ENCODE measurements at places on chromosomes 7 and 10.

- no peak for DNase-seq
Measured at GRCh38 chr10:88081457-88082054, 218.1 kb downstream of the PTEN start.

DNA sequence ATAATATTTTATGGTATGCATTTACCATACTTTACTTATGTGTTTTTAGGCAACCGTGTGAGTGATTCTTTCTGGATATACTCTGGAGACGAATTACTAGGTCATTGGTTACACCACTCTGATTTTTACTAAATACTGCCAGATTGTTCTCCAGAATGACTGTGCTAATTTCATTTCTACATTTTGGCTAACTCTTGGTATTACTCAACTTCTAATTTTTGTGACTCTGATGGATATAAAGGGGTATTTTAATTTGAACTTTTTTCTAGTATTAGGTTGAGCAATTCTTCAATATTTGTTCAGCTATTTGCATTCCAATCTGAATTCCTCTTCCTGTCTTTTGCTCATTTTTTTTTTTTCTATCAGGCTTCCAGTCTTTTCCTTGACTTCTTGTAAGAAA lies 223.6 kb downstream of the MDFIC start:
- DNase-seq, result no peak

GRCh38 chr10:1278306-1278705 lies 222.1 kb downstream of the WDR37 start:
- no peak for DNase-seq

DNA sequence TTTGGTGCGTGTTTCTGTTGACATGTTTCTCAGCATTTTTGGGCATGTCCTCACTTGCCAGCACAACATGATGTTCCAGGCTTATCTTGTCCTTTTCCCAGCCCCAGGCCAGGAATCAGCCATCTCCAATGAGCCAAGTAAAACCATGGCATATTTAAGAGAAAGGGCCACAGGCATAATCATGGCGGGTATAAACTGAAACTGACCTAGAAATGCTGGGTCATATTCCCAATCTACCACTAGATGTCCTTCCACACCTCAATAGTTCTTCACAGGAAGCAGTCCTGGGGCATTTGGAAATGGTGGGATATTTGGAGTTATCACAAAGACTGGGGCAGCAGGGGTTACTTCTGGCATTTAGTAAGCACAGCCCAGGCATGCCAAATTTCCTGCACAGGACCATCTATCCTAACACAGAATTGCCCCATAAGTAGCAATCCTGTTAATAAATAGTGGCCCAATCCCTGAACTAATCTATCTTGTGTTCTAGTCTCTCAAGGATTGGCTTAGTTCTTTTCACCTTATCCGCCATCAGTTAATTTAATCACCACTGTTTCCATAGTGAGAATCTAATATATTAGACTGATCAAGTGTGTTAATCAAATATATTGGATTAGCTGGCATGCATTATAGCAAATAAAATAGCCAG lies 101.6 kb downstream of the NPSR1 start:
- DNase-seq, result no peak

DNA sequence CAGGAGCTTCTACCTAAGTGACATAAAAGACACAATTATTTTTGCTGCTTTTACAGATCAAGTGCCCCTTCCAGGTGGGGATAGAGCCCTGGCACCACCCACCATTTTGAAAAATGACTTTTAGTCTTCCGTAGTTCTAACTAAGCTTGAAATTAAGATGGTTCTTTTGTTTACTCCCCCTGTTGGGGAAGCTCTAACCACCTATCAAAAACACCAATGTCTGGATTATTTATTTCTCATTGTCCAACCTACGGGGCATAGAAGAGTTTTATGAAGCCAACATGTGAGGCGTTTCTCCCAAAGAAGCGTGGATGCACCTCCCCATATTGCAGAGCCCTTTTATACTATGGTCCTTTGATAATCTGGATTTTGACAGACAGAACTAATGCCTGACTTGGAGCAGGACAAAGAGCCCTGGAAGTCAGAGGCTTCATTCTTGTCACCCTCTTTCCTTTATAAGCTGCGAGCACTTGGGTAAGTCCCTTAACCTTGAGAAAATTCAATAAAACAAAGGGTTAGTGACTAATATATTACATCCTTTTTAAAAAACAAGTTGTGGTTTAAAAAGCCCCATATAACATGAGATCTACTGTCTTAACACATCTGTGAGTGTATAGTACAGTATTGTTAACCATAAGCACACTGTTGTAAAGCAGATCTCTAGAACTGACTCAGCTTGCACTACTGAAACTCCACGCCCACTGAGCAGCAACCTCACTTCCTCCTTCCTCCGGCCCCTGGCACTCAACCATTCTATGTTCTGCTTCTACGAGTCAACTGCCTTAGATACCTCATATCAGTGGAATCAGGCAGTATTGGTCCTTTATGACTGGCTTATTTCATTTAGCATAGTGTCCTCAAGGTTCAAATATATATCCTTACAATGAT lies 67.5 kb downstream of the ATXN7L1 start:
- no peak for DNase-seq

DNA sequence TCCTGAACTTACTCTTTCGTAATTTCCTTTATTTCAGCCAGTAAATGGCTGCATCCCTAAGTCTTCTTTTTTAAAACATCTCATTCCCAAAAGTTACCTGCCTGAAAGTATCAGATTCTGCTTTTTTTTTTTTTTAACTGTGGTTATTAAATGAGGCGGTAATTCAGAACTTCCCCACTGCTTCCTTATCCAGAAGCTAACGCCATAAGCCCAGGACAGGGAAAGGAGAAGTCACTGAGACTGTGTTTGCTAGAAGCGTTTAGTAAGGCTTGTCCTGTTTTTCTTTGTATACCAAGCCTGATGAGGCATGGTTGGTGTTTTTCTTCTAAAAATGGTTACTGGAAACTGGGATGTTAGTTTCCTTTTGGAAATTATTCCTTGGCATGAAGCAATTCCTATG lies 197.8 kb downstream of the CELF2 start:
- no peak for DNase-seq

- no peak for DNase-seq
Measured at GRCh38 chr10:5999440-6000165, 22.3 kb upstream of the IL15RA start.

- no peak for DNase-seq
Measured at GRCh38 chr7:51446785-51447184, 130.2 kb upstream of the COBL start.
